ENCODE measurements at places on chromosomes 11 and 22. TPM values are rescaled to one million over a fixed set of nuclear protein-coding genes. Genes with fewer than 3 reads are reported as not detected.
A peak's percentile ranks its signal among the peaks of the same experiment; 100 is the strongest.

Gene MOV10L1
- total RNA-seq, result 0.59 TPM

Gene NXF1
- 48.5 TPM for total RNA-seq

Gene ART1
- total RNA-seq, result not detected

DNA sequence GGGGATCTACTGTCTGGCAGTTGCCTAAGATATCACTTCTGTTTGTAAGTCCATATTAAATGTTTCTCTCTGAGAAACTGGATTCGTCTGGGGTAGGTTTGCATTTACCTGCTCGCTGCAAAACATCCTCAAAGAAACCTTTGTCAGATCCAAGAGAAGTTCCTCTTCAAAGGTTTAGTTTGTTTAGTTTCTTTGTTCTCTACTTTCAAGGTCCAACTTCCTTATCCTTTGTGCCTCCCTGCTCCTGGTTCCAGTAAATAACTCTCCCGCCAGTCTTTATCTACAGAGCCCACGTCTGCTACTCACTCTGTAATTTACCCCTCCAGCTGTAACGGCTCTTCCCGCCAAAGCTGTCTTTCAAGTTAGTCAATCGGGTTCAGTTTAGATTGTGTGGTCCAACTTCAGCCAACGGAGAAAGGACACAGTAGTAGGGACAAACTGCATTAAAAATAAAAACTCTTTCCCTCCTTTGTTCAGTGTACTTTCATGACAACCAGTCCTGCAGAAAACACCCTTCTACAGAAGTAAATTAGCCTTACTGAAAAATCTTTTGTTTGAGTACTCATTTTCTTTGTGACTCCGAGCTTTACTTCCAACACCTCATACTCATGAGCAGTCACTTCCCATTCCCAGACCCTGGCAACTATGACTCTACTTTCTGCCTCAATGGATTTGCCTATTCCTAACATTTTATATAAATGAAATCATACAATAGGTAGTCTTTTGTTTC, 41.0 kb downstream of the TMPRSS5 start:
- DNase-seq, result no peak

DNA sequence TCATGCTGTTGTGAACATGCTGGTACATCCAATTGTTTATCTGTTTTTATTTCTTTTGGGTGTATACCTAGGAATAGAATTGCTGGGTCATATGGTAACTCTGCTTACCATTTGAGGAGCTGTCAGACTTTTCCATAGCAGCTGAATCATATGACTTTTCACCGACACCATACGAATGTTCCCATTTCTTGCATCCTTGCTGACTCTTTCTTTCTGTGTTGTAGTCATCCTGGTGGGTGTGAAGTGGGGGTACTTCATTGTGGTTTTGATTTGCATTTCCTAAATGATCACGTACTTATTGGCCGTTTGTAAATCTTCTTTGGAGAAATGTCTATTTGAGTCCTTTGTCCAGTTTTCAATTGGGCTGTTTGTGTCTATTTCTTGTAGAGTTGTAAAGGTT, 26.5 kb downstream of the ATXN10 start:
- no peak for DNase-seq

- DNase-seq, result peak; percentile 23
Measured at GRCh38 chr22:19495562-19496323, 16.0 kb downstream of the CDC45 start.
